Tibial nerve (tissue), 4 donors: ENCODE measurements at places on chromosomes 13 and 19. TPM values are rescaled to one million over a fixed set of nuclear protein-coding genes. Genes with fewer than 3 reads are reported as not detected.

DNA sequence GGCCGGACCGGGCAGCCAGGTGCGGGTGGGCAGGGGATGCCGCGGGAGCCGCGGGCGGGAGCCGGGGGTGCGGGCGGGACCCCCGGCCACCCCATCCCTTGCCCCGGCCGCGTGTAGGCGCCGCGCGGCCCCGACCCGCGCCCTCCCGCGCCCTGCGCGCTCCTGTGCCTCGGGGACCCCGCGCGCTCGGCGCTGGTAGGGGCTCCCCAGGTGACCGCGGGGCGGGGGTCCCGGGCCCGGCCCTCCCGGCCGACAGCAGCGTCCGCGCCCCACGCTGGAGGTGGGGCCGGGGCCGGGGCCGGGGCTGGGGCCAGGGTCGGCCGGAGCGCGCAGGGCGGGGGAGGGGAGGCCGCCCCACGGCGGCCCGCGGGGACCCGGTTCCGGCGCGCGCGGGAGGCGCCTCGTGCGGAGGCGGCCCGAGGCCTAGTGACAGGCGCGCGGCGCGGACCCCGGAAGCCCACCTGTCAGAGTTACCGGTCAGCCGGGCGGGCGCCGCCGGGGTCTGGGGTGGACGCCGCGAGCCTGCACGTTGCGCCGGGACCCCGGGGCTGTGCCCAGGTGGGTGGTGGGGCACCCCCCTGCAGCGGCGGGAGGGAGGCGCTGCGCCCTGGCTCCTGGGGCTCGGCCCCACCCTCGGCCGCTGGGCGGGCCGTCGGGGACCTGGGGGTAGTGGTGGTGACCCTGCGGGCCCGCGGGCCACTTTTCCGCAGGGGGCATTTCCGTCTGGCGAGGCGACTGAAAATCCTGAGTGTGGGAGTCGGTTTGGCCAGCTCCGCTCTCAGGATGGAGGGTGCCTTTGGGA, 518 bp downstream of the TFDP1 start:
- DNase-seq: no peak

- DNase-seq: no peak
These were observed 46.3 kb downstream of the NBEA start for GRCh38 chr13:34988330-34988791.

DNA sequence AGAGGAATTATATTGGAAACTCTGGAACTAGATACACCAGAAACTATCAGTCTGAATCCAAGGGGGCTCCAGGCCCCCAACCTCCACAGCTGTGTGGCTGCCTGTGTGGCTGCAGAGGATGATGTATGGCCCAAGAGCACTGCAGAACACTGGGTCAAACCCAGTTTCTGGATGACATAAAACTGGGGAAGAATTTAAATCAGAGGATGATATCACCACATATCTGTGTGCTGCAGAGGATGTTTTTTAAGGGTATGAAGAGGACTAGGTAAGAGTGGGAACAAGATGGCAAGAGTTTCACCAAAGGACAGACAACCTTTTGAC, 226.4 kb downstream of the SUCLA2 start:
- DNase-seq: no peak

GRCh38 chr13:108902405-108903155, 273.2 kb downstream of the MYO16 start:
- no peak for DNase-seq

- DNase-seq: no peak
These were observed 441.4 kb upstream of the ZNF507 start for GRCh38 chr19:31903979-31904378.

DNA sequence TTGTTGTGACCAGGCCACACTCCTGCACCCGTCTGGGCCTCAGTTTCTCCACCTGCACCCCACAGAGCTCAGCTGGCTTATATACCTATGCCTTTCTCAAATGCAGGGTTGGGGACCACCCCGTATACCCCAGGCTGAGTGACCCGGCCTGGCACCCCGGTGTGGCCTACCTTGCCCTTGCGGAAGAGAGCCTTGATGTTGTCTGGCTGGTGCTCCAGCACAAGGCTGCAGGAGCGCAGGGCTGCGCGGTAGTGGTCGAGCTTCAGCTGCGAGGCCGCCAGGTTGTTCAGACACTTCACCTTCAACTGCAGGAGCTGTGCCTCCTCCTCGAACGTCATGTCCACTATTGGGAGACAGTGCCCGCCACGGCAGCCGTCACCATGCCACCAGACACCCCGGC, 5.9 kb downstream of the FKBP8 start:
- no peak for DNase-seq

DNA sequence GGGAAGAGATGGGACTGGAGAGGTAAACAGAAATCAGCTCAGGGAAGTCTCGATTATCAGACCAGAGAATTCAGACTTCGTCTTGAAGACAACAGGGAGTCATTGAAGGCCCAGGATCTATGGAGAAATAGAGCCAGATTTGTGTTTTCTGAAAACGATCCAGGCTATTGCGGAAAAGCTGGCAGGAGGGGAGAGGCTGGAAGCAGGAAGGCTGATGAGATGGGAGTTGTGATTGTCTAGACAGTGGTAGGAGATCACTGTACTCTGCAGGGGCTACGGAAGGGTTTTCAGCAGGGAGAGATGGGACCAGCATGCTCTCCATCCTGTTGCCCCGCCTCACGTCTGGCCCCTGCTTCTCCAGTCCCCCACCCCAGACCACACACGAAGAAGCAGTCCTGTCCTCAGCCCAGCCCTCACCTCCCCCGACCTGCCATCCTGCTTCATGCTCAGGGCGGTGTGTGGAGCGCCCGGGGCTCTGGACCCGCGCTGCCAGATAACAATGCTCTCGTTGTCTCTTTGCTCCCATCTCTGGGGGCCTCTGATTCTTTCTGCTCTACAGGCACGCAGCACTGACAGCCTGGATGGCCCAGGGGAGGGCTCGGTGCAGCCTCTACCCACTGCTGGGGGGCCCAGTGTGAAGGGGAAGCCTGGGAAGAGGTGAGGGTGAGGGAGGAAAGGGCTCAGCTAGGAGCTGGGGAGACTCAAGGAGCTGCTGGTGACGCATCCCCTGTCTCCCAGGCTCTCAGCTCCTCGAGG, 1.9 kb downstream of the ARHGAP33 start:
- no peak for DNase-seq

- no peak for DNase-seq
These were observed 1.1 kb downstream of the GALP start for GRCh38 chr19:56176881-56177280.

- DNase-seq: peak; percentile 35
These were observed 2.2 kb downstream of the NAXD start for GRCh38 chr13:110617321-110618072.

DNA sequence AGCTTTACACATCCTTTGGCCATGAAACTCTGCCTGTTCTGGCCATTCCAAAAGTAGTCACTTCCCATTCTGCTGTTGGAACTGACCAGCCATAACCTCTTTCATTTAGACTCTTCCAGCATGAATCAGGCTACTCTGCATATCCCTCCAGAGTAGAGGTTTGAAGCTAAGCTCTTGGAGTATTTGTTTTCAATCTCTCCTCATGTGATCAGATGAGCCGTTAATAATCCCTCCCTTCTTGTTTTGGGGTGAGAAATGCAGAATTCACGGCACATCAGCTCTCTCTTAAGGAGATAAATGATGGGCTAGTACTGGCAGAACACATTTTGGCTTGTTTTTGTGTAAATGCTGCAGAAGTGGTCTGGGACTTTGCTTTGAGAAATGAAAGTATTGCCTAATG, 519.9 kb downstream of the PCDH17 start:
- no peak for DNase-seq

- peak; percentile 71 for DNase-seq
These were observed 90.1 kb downstream of the RGCC start for GRCh38 chr13:41547251-41548000.

DNA sequence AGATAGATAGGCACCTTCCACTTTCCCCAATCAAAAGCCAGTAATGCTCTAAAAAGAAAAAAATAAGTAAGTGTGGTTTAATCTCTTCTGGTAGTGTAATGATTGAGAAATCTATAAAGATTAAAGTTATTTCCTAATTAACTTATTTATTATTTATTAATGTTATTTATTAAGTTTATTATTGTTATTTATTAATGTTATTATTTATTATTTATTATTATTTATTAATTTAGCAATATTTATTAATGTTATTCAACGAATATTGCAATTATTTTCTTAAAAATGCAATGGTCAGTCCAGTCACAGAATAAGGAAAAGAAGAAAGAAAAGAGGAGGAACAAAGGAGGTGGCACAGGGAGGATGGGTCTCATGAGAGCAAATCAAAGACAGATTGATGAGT, 100.7 kb downstream of the FREM2 start:
- no peak for DNase-seq

DNA sequence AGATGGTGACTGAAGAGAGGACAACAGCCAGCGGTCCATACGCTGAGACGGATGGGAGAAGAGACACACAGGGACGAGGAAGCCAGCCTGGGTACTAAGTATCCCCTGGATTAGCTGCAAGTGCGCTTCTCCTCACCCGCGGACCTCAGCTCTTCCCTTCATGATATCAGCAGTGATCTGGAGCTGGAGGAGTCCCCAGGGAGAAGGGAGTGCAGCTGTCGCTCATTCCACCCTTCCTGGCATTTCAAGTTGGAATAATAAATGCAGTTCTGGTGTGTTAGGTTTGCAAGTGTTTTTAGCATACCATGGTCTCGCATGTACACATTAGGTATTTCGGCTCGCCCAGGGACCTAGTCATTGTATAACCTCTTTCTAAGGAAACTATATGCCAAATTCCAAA, 88.5 kb upstream of the C1QTNF9B start:
- no peak for DNase-seq

- no peak for DNase-seq
These were observed 13.0 kb downstream of the TFDP1 start for GRCh38 chr13:113597391-113598080.

DNA sequence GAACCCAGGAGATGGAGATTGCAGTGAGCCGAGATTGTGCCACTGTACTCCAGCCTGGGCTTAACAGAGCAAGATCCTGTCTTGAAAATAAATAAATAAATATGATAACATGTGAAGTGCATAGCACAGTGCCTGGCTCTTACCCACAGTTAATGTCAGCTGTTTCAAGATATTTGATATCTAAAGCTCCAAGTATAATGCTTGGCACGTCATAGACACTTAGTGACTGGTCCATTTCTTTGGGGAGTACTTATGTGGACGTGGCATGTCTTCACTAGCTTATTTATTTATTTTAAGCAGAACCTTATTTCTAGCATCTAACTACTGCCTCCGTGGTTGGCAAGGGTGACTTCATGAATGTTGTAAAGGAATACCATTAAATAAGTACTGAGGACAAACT, 18.8 kb downstream of the GARRE1 start:
- no peak for DNase-seq

DNA sequence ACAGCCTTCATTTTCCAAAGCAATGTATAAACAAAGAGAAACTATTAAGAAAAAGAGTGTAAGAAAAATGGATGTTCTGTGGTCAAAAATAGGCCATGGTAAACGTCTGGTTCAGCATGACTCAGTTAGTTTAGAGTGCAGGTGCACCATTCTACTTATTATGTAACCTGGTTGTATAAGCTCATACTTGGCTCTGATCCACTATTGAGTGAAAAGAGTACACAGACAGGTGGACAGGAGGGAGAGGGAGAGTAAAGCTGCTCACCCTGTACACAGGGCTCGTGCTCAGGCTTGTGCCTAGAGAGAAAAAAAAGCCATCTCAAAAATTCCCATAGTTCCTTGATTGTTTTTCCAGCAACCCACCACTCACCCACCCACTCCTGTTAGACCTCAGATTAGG, 85.8 kb upstream of the ZNF91 start:
- DNase-seq: no peak

DNA sequence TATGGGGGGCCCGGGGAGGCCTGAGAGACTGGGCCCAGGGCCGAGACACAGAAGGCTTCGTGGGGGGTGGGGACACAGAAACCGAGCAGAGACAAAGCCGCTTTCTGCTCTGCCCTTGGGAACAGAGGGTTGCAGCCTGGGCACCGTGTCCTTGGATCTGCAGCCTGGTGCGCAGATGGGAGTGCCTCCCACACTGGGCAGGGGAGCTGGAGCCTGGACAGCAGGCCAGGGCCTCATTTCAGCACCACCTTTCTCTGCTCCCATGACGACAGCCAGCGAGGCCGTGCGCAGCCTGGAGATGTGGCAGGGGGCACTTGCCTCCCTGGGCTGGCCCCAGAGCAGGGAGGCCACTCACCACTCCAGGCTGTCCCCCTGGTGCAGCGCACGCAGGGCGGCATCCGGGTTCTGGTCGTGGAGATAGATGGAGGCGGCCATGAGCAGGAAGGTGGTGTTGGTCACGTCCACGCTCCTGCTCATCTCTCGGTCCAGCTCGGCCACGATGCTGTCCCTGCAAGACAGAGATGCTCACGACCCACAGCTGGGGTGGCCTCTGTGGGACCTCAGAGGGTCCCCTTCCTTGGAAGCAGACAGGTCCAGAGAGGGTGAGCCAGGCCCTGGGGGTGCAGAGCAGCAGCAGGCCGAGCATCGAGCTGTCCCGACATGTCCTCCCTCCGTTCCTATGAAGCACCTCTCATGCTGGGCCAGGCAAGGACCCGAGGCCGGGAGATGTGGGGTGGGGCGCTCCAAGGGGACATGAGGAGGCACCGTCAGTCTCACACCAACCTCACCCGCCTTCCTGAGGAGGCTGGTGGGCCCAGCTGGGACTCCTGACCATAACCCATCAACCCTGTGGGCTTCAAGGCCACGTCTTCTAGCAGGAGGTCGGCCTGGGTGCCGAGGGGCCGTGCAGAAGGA, 10.9 kb upstream of the CERS1 start:
- no peak for DNase-seq

DNA sequence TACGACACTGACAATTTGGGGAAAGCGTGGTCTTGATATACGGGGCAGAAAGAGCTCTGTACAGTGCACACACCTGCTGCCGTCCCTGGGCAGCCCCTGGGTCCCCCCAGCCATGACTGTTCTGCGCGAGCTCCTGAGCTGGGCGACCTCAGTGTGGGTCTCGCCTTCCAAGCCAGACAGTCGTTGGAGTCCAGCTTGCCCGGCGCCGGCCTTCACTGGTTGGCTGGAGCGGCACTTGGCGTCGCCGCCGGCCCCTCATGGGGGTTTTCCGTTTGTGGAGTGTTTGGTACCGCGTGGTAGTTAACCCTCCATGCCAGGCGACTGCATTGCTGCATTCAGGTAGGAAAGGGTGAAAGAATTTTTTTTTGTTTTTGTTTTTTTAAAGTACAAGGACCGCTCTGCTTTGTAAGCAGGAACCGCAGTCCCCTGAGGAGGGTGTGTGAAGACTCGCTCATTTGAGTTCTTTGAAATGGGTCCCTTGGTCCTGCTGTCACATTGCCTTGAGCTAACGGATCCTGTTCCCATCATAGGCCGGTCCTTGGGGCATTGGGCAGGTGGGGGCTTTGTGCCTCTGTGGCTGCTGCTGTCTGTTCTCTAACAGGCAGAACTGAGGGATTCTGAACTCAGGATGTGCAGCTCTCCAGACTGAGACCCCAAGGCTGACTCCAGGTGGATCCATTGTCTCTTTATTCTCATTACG, 10.8 kb upstream of the RPS15 start:
- DNase-seq: no peak

GRCh38 chr13:102386461-102386860, 15.4 kb downstream of the FGF14 start:
- no peak for DNase-seq

The ADM5 gene
- total RNA-seq: 1.5 TPM

The GRIN2D gene
- total RNA-seq: 0.59 TPM

The ZNF329 gene
- 10.3 TPM for total RNA-seq

The ARHGAP45 gene
- total RNA-seq: 28.4 TPM

The MBNL2 gene
- 126 TPM for total RNA-seq

The ZNF274 gene
- total RNA-seq: 34.5 TPM

The RINL gene
- 8.4 TPM for total RNA-seq

The LILRB3 gene
- total RNA-seq: 4.4 TPM

The FAM83E gene
- not detected for total RNA-seq

The HS6ST3 gene
- 0.98 TPM for total RNA-seq

The KLK3 gene
- total RNA-seq: not detected

The SIGLEC12 gene
- 0.66 TPM for total RNA-seq
